Activated T-helper 1 cell treated with anti-CD3 and anti-CD28 coated beads, Interleukin-2, amount 50 U/mL, for 16 hours (primary cell): ENCODE measurements at places on chromosomes 11 and 22.

GRCh38 chr11:111788051-111788450 is 21.9 kb upstream of the PPP2R1B start:
- DNase-seq = no peak

DNA sequence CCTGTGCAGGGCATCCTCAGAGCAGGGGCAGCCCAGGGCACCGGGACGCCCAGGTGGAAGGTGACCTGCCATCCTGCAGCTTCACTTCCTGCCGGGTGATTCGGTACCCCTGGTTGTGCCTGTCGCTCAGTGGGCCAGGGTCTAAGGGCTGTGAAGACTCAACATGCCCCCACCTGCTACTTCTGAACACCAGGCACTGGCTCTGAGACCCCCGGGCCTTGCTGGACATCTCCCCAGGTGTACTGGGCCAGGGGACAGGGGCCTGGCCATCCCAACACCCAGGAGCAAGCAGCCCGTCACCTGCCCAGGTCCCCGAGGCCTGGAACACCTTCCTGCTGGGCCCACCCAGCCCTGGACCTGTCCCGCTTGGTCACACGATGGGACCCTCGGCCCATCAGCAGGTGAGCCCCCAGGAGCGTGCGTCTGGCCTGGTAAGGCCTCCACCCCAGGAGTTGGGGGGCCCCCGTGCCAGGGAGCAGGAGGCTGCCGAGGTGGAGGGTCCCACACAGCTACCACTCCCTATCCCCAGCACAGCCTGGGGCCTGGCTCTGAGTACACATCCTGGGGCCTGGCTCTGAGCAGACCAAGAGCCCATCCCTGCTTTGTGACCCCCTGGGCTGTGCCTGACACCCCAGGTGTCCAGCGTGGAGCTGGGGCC is 3.9 kb upstream of the MUC5B start:
- no peak for DNase-seq

DNA sequence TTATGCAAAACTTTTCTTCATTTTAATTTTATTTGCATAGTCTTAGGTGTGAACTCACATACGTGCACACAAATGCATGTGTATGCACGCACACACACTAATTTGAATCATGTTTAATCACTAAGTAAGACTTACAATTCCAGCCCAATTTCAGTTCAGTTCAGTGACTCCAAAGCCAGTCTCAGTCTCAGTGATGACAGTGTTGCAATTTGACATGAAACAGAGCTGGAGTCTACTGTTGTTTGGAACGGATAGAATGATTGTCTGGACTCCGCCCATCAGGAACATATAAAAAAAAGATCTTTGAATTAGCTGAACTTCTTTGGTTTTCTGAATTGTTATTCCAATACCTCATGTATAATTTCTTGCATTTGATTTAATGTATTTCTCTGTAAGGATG is 14.9 kb upstream of the OR51S1 start:
- DNase-seq = no peak

DNA sequence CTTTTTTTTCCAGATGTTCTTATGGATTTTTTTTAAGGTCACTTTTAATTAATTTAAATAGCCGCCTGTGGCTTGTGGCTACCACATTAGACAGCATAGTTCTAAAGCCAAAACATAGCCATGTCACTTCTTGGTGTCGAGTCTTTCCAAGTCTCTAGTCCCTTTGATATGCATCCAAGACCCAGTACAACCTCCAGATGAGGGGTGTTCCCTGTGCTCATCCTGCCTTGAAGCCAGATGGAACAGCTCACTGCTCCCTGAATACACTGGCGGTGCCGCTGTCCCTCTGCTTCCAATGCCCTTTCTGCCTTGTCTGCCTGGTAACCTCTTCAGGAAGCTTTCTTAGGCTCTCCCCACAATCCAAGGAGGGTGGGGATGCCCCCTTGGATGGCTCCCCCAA is 338.0 kb downstream of the TENM4 start:
- DNase-seq = no peak

DNA sequence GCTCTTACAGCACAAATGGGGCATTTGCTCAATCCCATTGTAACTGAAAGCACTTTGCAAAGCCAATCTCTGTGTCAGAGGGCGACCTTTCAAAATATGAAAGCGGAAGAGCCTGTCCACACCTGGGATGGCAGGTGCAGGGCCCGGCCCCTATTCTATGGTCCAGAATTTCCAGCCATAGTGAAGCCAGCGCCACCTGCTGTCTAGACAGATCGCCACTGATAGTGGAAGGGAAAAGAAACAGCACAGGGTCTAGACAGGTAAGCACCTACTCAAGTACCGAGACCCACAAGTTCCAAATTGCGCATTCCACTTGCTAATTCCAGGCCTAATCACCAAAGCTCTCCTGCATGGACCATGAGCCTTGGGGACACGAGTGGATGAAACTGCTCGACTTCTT is 141.4 kb downstream of the NTM start:
- DNase-seq = no peak

DNA sequence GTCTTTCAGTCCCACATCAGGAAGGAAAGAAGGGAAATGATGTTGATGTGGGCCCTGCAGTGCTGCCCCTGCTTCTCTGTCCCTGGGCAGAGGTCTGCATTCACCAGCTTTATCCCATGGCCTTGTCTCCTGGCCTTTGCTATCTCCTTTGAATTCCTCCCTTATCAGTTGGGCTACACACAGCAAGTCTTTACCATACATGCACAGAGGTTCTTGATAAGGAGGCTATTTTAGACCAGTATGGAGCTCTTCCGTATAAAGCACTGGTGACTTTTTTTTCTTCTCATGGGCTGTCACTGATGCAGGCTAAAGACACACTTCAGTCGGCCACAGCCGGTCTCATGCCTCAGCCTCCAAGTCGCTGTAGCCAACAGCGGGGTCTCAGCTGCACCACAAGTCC is 20.2 kb downstream of the MYO18B start:
- DNase-seq = no peak

- no peak for DNase-seq
Observed at GRCh38 chr11:123694551-123694950, 40.1 kb upstream of the SCN3B start.

DNA sequence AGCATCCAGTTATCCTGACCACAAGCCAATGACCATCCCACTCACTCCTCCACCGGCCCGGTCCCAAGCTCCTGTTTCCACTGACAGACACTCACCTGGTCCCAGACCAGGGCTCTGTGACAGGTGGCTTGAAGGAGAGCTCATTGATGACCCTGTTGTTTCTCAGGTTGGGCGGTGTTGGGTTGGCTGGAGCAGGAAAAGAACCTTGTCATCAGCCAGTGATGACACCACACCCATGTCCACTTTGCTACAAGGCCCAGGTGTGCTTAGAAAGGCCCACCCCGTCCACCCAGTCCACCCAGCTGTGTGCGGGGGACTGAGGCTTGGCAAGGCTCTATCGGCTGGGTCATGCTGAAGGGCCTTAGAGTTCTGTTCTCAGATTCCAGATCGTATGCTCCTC is 42.9 kb downstream of the GAB4 start:
- DNase-seq = no peak

GRCh38 chr22:48161298-48161697 is 1398.8 kb downstream of the TBC1D22A start:
- no peak for DNase-seq

GRCh38 chr22:49422701-49423100 is 405.0 kb downstream of the BRD1 start:
- no peak for DNase-seq

- no peak for DNase-seq
Observed at GRCh38 chr22:38276166-38276565, 3.4 kb upstream of the TMEM184B start.

GRCh38 chr22:26360169-26360885 is 68.7 kb upstream of the ASPHD2 start:
- peak; percentile 35 for DNase-seq

DNA sequence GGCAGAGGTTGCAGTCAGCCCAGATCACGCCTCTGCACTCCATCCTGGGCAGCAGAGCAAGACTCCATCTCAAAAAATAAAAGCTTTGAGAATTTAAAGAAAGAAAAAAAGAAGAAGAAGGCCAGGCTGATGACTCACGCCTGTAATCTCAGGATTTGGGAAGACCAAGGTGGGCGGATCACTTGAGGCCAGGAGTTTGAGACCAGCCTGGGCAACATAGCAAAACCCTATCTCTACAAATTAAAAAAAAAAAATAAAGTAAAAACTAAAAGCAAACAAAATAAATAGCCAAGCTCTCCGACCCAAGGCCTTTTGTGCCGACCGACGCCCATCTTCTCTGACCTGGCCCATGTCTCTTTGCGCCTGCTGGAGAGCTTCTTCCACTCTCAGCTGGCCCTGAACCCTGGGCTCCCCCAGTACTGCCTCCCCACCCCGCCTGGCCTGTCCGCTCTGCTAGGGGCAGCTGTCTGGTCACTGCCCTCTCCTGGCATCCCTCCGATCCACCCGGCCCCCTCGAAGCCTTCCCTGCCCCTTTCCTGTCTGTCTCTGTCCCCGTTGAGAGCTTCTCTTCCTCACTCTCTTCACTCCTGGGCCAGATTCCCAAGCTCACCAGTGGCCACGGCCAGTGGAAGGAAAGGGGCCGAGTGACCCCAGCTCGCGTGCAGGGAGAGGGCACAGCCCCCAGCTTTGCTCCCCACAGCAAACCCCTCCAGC is 4.8 kb upstream of the LSP1 start:
- no peak for DNase-seq

DNA sequence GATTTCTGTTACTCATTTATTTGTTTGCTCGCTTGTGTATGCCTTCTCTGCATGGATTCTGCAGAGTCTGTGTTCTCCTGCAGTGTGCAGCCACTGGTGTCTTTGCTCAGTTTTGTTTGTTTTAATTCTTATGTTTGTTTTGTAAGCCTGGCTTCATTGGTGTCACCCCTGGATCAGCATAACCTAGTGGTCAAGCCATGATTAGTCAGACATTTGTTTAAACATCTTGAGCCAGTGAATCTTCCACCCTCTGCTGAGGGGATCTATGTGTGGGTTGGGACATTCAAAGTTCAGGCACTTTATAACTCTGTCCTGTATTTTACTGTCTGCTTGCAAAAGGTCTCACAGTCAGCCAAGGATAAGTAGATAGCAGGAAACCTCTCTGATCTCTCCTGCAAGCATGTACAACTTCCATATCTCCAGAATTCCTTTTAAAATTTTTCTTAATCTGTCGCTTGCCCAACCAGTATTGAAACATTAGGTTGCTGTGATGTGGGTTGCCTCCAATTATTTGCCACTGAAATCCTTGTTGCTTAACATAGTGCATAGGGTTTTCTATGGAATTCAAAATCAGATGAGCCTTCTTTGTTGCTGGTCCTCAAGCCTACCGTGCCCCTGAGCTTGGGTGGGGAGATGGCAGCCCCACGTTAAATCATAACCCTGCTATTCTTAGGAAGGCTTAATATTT is 86.8 kb downstream of the KCNQ1OT1 start:
- DNase-seq = no peak

DNA sequence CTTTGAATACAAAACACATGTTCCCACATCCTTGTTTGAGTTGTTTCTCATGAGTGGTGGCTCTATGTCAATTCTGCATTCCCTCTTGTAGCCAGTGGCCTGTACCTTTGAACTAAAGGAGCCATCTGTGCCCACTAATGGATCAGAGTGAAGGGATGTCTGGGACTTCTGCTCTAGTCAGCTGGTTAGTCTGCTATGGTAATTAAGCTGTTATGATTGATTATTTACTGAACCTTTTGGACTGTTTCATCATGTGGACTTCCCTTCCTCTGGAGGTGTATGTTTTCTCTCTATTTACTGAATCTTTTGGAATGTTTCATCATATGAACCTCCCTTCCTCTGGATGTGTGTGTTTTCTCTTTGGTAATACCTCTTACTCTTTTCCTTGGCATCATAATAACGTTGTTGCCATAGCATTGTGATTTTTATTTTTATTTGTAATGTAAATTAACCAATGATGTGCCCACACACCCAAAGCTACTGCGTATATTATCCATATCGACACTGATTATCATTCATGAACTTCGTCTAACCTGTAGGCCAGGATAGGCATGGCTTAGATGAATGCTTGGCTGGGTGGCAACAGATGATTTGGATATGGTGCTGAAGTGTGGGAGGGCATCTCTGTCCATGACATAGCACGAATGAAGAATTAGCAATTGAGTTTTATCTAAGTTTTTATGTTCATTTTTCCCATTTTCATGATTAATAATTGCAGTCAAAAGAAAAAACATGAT is 112.3 kb upstream of the SORL1-AS1 start:
- DNase-seq = no peak

DNA sequence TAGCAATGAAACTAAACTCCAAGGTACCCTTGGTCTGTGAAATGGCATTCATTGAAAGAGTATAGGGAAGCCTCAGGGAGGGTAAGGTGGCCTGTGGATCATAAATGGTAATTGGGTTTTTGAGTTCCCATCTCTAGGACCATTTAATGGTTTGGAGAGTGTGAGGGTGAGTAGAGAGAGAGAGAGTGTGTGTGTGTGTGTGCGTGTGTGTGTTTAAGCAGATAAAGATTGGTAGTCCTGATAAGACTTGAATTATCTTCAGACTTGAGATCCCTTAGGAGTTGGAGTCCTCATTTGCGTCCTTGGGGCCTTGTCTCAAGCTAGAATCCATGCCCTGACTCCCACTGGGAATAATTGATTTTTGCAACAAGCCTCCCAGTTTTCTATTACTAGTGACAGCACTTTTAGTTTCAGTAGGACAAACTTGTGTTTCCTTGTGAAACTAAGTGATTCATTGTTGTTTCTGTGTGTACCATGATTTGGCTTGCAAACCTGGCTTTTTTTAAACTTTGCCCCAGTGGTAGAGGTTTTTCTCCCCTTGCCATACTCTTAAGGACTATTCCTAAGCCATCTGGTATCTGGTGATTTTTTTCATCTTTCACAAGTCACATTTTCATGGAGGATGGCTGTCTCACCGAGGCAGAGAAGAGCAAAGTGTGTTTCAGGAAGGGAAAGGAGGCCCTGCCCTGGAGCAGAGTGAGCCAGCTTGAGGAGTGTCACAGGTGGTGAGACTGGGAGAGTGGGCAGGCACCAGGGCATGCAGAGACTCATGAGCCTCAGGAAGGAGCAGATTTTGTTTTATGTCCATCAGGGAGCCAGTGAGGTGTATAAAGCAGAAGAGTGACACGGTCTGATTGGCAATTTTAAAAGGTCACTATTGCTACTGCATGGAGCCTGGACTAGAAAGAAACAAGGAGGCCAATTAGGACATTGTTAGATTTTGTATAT is 26.7 kb downstream of the ALKBH3 start:
- no peak for DNase-seq

DNA sequence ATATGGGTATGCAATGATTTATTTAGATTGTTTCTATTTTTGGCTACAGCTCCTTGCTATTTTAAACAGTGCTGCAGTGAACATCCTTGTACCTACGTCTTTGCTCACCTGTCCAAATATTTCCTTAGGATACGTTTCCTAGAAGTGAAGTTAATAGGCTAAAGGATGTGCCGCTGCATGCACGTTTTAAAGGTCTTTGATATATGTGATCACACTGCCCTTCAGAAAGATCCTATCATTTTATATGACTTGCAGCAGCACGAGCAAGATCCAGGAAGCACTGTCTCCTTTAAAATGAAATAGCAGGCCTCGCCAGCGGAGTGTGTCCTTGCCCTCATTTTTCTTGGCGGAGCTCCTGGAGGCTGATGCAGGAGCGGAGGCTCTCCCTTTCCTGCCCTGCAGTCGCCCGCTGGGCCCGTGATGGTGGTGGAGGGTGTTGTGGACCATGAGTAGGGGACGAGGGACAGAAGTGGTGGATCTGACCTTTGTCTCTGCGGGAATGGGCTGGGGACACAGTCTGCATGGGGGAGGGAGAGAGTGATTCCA is 19.4 kb downstream of the RPS6KA4 start:
- DNase-seq = no peak

GRCh38 chr22:31929167-31929930 is 15.0 kb upstream of the YWHAH start:
- no peak for DNase-seq

- no peak for DNase-seq
Observed at GRCh38 chr22:47084226-47084625, 321.8 kb downstream of the TBC1D22A start.
